ENCODE measurements at places on chromosomes 4 and X.

DNA sequence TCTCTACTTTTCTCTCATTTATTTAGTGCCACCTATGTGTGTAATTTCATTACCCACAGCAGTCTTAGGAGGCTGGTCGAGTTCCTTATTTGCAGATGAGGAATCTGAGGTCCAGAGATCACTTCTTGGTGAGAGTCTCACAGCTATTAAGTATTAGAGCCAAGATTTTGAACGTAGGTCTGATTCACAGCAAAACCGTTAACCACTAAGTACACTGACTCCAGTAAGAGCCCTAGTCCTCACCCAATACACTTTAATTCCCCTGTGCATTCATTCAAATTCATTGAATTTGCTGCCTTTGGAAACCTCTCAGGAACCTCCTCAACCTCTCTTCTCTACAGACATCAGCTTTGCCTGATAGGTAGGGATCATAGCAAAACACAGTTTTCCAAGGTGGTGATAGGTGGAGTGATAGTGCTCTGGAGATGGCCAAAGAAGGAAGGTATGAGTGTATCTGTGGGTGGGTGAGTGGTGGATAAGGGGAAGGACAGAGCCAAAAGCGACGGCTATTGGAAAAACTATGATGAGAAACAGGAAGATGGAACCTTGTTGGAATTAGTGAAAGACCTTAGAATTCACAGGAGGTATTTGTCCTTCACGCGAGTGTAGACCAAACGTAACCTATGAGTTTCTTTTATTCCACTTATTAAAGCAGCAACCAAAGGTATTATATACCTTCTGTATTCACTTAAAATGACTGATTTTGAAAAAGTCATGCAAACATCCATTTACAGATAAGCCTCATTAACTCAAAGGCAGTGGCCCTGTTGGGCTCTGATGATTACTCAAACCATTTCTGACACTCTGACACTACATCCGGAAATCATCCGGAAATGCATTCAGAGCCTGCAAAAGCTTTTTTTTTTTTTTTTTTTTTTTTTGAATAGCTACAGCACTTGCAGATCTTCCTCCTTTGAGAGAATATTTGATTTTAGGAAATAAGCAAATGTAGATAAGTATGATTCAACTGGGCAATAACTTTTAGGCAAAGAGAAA, 6.3 kb downstream of the FMR1 start:
- no peak for DNase-seq

GRCh38 chrX:66654411-66654810, 15.5 kb upstream of the EDA2R start:
- DNase-seq: no peak

DNA sequence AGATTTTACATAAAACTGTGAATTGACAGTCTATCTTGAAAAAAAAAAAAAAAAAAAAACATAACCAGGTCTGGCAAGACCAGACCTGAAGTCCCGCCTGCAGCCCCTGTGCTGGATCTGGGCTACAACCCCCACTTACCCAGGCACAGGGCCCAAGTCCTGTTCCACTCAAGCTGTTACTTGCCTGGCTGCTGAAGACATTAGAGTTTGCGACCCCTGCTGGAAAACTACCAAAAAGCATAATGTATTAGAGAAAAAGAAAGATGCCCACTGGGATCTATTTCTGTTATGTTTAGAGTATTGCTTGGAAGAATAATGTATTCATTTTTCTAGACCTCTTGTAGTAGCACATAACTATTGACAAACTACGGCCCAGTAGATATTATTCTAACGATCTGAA, 4.7 kb downstream of the HS3ST1 start:
- DNase-seq: no peak

- DNase-seq: no peak
Measured at GRCh38 chr4:39287223-39287622, 78.9 kb downstream of the RFC1 start.

DNA sequence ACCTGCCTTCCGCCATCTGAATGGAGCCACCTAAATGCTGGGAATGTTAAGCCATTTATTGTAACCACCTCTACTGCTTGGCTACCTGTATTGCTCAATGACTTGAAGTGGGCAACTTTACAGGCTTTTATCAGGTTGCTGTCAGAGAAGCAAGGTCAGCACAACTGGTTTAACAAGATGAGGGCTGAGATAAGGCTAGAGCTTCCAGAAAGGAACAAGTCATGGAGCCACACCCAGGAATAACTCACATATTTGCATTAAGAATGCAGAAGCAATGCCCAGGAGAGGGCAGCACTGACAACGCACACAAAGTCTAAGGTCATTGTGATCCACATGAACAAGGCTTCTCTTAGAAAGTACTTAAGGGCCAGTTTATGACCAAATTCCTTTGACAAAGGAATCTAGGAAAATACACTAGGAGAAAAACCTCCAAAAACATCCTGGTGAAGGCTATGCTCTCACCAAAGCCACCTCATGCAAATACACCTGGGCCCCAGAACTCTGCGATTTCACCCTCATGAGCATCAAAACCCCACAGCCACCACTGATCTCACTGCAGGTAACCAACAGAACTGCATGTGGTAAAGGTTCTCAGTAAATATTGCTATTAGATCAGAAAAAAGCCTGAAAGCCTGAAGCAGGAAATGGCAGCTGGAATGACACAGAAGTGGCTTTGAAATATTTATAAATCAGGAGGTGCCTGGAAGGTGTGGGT, 15.0 kb upstream of the STS start:
- peak; percentile 1 for DNase-seq

GRCh38 chrX:84186603-84187532, 1.1 kb downstream of the RPS6KA6 start:
- DNase-seq: no peak

DNA sequence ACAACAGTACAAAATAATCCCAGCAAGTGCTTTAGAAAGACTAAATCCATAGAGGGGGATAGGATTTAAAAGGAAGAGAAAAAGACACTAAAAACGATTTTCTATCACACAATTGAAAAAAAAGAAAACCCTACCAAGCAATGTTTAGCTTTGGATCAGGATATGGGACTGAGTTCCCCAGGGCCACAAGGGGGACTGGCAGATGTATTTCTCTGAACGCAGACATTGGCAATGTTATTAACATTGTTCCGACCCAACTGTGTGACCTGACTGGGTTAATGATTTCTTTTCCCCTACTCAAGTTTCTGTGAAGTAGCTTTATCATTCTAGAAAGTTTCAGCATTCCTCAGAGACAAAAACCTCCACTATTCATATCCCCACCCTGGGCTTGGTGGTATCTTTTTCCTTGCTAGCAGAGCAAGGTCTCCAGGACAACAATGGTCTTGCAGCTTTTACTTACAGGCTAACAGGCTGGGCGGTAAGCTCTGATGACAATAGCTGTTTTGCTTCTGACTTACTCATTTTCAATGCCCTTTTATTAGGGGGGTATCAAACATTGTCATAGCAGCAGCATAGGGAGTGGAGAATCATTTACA, 25.8 kb downstream of the SLC7A11 start:
- DNase-seq: no peak

GRCh38 chr4:8639777-8640720, 47.5 kb downstream of the CPZ start:
- no peak for DNase-seq

DNA sequence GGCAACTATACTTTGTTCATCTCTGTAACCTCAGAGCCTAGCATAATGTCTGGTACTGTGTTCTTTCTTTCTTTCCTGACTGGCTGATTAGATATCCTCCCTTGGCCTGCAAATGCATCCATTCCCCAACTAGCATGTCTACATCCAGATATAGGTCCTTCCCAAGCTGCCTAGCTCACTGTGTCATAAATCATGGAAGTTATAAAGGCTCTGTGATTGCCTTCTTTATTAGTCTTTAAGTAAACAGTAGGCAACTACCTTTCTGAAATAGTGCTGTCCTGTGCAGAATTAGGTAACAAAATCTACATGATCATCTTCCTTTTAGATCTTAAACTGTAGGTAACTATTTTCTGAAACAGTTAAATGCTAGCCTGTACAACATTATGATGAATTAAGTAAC, 224.5 kb downstream of the DLG3 start:
- DNase-seq: no peak

- DNase-seq: no peak
Measured at GRCh38 chr4:124018383-124019317, 622.1 kb downstream of the SPRY1 start.

DNA sequence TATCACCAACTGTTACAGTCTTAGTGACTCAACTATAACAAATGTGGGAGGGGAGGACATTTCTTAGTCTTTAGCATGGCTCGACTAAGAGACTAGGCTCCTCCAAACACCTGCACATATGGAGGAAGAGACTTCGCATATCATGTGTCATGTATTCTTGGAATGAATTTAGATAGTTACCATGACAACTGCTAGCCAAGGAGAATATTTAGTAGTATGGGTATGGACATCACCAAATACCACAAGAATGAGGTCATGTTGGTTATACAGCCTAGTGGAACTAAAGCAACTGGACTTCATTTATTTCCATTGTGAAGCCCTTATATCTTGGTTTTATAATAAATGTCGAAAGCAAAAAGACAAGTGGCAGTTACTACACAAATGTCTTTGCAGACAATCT, 512.3 kb downstream of the CFAP47 start:
- no peak for DNase-seq

GRCh38 chr4:27090406-27090805, 229.8 kb downstream of the STIM2 start:
- no peak for DNase-seq

- DNase-seq: no peak
Measured at GRCh38 chr4:119667802-119668201, 39.2 kb upstream of the PDE5A start.

- DNase-seq: peak; percentile 52
Measured at GRCh38 chr4:83252782-83253405, 31.7 kb downstream of the COQ2 start.

DNA sequence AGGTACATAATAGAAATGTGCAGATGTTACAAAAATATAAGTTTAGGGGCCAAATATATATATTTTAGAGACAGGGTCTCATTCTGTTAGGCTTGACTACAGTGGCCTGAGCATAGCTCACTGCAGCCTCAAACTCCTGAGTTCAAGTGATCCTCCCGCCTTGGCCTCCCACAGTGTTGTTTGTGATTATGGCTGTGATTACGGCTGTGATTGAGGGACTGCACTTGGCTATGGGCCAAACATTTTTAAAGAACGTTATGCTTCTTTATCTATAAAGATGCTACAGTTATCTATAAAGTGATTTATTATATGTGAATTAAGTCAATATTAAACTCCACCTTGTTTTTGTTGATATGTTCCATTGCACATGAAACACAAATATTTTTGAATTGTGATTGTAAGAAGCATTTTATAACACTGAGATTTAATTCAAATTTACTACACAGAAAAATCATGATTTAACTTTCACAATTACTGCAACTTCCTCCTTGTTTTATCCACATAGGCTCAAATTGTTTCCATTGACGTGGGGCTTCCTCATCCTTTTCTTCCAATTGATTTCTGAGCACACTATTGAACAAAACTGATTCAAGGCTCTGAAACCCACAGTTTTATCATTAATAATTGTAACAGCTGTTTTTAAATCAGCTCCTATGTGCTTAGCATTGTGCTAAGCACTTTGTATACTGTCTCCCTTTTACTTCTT, 68.4 kb upstream of the BMPR1B start:
- no peak for DNase-seq
